ENCODE measurements at places on chromosomes 11 and 22.

DNA sequence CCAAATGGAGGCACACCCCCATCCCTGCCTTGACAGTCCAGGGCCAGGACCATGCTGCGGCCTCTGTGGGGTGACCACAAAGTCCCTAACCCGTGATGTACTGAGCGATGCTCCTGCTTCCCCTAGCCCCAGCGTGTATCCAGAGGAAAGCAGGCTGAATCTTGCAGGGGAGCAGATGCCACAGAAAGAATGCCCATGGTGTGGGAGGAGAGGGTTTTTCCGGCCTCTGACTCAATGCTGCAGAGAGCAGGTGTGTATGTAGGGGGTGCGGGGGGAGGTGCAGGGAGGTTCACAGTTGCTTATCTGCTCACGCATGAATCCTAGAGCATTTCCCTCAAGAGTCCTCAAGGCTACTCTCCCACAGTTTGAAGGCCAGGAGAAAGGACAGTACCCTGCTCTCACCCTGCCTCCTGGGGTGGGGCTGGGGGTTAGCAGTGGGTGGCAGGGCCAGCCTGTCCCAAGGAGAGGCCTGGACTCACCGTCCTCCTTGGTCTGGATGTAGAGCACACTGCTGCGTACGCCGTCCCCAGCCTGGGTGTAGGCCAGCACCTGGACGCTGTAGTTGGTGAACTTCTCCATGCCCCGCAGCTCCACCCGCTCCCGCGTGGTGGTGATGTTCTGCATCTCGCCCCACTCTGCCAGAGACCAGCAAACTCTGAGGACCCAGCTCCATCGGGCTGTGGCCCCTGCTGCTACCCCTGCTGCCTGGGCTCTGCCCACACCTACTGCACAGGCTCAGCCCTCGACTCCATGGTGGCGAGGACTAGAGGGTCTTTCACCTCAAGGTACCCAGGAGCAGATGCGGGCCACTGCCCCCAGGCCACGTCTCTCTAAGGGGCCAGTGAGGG lies 130.8 kb downstream of the CEP164 start:
- no peak for DNase-seq

DNA sequence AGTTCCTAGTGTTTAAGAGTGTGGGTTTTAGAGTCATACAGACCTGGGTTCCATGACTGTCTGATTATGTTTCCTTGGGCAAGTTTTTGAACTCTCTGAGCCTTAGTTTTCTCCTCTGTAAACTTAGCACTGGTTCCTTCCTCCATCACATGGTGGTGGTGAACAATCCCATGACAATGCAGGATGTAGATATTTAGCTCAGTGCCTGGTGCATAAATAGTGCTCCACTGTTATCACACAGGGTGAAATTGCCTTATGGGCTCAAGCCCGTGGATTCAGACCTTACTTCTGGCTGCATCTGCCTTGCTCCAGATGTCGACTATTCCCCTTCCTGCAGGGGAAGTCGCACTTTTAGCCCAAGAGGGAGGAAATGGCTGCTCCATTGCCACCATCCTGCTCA lies 62.7 kb downstream of the LDLRAD3 start:
- DNase-seq, result no peak

DNA sequence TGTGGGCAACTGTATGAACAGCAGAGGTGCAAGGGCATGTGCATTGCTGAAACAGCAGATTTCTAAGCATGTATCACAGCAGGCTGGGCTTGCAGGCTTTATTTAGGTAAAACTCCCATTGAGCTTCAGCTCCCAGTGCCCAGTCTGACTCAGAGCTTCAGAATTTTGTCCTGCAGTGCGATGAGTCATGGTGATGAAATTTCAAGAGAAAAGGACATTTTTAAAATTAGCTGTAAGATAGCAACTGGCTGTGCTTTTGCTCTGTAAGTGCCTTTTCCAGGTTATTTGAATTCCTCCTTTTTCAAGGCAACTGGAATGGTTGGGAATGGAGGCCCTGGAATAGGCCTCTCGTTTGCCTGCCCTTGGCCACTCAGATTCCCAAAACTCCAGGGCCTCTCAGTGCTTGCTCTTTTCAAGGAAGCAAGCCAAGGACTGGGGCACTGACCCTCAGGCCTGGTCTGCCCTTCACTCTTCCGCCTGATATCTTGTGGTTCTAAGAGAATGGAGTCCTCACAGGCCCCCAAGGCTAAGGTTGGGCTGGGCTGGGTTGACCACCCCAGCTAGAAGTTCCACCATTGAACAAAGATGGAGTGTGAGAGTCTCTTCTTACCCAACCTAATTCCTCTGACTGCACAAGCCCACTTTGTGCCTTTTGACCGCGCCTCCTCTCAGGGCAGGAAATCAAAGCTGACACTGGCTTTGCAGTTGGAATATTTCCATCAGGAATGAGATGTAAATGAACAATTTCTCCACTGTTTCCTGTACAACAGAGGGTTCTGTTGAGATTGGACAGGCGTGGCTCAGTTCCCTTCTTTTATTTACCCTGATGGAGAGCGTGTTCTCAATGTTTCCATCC lies 59.5 kb upstream of the PRSS23 start:
- DNase-seq, result peak; percentile 98

DNA sequence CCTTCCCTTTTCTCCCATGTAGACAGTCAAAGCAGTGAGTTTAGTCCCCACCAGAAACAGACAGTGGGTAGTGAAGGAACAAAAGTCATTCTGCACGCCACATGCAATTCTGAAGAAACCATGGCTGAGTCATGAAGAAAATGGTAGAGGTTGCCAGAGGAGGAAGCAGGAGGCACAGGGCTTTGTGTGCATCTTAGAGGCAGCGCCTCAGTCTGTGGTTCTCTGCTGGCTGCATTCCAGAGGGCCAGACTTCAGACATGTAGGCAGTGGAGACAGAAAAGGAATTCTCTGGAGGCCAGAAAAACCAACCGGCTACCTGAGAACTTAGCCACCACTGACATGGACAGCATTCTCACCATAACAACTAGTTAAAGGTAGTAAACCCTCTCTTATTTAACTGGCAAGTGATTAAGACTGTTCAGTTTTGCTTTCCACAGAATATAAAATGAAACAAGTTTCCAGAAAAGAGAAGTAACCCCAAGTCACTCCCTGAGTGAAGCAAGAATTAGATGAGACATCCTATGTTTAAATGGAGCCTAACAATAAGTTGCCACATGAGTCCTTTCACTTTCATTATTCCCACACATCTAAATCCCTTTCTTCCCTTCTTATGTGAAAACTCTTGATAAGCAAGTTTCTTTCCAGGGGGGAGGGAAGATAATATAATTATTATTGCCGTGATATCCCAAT lies 556.1 kb downstream of the SOX6 start:
- DNase-seq, result peak; percentile 90

- no peak for DNase-seq
These were observed 10.5 kb upstream of the PRRG4 start for GRCh38 chr11:32819187-32819586.

- DNase-seq, result no peak
These were observed 30.6 kb downstream of the CAPN1 start for GRCh38 chr11:65212226-65212801.

- DNase-seq, result no peak
These were observed 8.2 kb downstream of the GSTT4 start for GRCh38 chr22:23997092-23997491.

DNA sequence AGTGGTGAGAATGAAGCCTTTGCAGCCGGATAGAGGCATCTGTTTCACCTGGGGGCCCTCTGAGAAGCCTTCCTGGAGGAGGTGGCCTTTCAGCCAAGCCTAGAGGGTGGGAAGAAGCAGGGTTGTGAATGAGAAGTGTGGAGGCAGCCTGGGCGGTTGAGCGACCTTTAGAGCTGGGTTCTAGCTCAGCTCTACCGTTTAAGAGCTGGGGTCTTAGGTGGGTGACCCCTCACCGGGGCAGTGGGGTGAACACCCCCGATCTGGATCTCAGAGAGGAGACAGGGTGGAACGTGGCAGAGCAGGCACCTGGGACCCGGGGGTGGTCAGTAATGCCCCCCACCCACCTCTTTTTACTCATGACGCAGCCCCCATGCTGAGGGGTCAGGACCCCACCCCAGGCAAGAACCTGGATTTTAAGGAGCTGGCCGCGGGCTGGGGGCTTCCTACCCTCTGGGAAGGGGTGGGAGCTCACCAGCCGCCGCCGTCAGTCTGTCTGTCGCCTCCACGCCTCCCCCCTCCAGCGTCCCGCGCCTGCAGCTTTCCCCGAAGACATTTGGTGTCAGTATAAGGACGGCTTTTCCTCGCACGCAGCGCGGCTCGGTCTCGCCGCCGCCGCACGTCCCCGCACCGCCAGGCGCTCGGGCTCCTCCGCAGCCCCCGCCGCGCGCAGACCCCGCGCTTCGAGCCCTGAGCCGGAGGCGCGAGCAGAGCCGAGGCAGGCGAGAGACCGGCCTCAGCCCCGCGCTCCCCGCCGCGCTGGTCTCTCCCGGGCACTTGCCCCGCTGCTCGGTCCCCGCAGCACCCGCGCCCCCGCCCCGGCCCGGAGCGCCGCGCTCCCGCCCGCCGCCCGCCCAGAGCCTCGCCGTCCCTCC lies 13.3 kb upstream of the CACNA1I start:
- DNase-seq, result peak; percentile 52

- no peak for DNase-seq
These were observed 55.1 kb downstream of the RTN4R start for GRCh38 chr22:20212754-20213699.

GRCh38 chr11:9386086-9386485 lies 1.6 kb downstream of the IPO7 start:
- no peak for DNase-seq

DNA sequence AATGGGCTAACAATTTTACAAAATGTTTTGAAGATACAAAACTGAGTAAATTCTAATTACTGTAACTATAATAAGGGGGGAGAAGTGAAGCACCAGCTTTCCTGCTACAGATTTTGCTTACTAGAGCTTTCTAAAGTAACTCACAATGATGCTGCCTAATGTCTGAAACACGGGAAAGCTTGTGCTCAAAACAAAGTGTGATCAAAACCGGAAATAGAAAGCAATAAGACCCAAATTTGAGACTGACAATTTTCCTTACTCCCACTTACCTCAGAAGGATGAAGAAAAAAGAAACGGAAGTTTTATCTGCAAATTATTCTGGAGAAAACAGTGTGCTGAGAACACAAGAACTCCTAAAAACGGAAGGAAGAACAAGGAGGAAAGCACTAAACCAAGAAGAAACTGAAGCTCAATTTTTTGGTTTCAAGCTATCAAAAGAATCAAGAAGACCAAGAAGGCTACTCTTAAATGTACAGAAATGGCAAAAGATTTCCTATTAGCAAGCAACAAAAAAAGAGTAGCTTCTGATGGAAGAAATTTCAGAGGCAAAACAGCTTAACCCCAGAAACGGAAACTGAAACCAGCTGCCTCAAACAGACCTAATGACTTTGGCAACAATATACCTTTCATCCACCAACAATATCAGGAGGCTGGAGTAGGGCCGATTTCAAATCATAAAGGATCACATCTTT lies 33.4 kb downstream of the AMBRA1 start:
- peak; percentile 82 for DNase-seq

Measured in OCI-M1 (cell line).